Activated naive CD4-positive, alpha-beta T cell treated with Interleukin-2 at 50 U/mL for 16 hours (primary cell): ENCODE measurements at places on chromosomes 7 and 10.

- no peak for DNase-seq
Observed at GRCh38 chr7:140635816-140636215, 4.8 kb downstream of the DENND2A start.

DNA sequence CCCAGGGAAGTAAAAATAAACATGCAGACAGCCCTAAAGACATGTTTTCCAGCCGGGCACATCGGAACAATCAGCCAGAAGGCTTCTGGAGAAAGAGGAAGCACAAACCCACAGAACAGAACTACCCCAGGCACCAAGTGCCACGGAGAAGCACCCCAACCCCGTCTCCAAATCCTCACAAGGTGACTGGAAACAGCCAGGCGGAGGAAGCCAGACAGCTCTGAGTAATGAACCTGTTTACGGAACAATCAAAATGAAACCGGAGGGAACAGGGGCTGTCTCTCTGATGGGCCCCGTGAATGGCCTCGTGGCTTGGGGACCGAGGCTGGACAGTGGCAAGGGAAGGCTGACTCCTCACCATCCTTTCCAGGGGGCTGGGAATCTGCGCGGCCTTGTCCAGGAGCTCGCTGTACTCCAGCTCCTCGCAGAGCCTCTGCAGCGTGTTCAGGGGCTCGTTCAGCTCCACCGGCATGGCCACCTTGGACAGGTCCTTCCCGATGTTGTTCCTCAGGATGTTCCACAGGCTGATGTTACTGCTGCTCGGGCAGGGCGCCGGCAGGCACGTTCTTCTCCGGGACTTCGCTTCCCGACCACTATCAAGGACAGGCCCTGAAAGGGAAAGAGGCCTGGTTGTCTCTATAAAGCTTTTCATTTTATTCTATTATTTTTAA lies 77.0 kb upstream of the GSDME start:
- DNase-seq: no peak

DNA sequence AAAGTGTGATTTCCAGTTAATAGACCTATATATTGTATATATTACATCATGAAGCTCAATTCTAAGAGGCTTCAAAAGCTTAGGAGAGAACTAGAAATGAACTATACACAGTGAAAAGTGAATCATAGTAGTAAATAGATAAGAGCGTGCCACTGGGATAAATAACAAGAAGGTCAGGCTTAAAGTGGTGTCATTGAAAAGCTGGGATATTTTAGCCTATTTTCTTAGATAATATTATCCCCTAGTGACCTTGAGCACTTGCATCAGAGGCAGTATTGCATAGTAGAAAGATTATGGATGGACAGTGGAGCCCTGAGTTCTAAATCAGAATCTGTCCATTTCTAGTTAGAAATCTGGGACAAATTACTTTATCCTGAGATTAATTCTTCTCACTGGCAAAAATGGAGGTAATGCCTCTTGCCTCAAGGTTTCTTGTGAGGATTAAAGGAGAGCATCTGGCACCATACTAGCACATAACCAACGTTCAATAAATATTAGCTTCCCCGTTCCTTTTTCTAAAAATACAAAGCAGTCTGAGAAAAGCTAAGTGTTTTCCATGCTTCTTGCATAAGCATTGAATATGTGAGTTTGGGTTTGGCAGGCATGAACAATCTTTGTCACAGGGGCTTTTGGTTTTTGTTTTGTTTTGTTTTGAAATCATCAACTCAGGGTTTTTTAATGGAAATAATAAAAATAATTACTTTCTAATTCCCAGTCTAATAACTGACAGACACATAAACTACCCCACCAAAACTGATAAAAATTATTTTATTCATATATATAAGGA lies 27.3 kb upstream of the MACC1 start:
- no peak for DNase-seq

DNA sequence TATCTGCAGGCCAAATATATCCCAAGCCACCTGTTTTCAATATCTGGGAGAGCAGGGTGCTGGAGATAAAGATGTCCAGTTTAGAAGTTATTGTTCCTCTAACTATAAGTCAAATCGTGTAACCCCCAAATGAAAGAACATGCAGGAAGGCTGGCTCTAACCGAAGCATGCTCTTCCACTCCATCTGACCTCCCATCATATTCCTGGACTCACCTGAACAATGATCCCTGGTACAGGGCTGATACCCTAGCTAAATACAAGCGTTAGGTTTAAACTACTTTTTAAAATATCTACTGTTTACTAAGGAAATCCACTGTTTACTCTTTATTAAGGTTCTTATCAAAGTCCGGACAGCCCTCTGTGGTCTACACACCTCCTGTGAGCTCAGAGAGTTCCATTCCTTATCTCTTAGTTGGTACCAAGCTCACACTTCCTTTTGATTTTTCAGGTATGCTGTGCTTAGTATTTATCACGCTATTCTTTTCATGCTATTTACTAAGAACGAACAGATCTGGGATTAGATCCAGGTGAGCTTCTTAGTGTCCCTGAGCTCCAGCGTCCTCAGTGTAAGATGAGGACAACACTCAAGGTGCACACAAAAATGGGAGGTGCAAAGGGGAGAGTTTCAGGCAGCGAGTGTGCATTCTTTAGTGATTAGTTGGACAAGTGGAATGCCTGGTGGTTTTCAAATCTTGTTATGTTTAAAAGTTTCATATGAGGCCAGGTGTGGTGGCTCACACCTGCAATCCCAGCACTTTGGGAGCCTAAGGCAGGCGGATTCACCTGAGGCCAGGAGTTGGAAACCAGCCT lies 23.6 kb upstream of the COBL start:
- no peak for DNase-seq

DNA sequence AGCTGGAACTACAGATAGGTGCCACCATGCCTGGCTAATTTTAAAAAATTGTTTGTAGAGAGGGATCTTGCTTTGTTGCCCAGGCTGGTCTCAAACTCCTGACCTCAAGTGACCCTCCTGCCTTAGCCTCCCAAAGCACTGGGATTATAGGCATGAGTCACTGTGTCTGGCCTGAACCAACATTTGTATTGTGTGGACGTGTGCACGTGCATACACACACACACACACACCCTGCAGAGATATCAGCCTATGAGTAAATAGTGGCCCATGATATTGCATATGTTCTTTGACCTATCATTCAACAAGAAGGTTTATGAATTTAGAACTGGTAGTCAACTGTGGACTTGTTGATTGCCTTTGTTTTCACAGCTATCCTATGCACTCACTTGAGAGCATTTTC lies 161.6 kb downstream of the BAMBI start:
- no peak for DNase-seq

GRCh38 chr7:91235211-91235832 lies 28.9 kb upstream of the FZD1 start:
- no peak for DNase-seq

- no peak for DNase-seq
Observed at GRCh38 chr10:91493313-91493712, 83.2 kb downstream of the HECTD2 start.

DNA sequence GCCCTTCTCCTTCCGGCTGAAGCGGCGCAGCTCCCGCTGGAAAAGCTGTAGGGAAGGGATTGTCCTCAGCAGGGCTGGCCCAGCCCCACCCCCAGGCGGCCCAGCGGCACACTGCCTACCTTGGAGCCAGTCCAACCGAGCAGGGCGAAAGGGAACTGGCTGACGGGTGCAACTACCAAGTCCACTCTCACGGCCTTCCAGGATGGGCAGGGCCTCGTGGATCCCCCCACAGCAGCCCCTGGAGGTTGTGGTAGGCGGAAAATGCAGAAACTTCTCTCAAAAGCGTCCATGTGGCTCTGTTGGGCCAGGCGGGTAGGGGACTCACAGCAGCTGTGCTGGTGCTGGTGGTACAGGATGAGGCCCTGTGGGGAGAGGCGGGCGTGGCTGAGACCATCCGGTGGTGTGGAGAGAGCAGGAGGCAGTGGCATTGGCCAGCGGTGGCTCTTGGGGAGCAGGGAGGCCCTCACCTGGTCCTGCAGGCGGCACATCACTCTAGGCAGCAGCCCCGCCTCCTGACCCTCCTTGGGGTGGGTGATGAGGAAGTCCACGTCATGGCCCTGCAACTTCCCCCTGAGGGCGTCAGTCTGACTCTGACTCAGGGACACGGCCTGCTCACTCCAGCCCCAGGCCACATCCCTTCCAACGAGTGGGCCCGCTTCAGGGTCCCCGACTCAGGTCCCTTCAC lies 8.4 kb upstream of the PGAM2 start:
- no peak for DNase-seq

- DNase-seq: peak; percentile 43
Observed at GRCh38 chr10:101120884-101121653, 10.0 kb upstream of the TLX1 start.

DNA sequence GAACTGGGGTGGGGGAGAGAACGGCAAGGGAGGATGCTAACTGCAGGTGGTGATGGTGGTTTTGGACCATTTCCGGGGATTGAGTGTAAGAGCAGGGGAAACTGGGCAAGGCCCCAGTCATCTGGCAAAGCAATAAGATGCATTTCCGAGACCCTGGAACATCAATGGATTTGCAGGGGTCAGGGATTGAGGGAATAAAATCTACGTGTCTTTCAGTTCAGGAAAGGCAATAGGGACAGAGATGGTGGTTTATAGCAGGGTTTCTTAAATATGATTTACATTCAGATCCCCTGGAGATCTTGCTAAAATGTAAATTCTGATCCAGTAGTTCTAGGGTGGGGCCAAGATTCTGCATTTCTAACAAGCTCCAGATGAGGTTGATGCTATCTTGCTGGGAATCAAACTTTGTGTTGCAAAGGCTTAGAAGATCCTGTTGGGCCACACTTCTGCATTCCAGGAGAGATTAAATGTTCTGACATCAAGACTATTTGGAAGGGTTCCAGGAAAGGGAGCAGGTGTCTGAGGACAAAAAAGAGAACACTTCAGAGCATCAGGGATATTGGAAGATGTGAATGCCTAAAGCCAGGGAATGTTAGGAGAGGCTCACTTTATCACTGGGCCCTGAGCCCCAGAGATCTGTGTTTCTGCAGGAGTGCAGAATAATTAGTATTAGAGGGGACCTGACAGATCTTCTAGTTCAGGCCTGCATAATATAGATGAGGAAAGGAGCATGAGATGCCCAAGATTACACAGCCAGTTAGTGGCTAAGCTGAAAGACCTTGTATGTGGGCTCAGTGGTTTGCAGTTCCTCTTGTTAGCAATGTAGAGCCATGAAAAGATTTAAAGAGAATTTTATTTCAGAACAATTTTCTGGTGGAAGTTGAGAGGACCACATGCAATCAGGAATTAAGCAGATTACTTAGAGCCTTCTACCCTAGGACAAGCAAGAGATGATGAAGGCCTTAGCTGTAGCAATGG lies 32.4 kb downstream of the BLNK start:
- no peak for DNase-seq

DNA sequence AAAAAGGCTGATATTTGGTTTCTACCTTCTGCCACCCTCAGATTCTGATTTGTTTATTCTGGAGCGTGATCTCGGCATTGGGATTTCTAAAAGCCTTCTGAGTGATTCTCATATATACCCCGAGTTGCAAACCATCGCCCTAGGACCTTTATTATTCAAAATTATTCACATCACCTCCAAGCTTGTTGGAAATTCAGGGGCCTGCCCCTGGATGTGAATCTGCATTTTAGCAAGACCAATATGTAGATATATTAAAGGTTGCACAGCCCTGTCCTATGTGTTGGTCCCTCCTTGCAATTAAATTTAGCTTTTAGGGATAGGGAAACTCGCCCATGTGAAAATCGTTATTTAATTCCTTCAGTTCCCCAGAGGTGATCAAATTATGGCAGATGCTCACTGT lies 9.0 kb upstream of the CHN2 start:
- DNase-seq: no peak

- DNase-seq: no peak
Observed at GRCh38 chr7:162632-163297, 29.6 kb upstream of the FAM20C start.

GRCh38 chr7:89514970-89515369 lies 639.3 kb upstream of the STEAP1 start:
- no peak for DNase-seq

- DNase-seq: no peak
Observed at GRCh38 chr10:58573144-58573543, 60.5 kb downstream of the BICC1 start.

DNA sequence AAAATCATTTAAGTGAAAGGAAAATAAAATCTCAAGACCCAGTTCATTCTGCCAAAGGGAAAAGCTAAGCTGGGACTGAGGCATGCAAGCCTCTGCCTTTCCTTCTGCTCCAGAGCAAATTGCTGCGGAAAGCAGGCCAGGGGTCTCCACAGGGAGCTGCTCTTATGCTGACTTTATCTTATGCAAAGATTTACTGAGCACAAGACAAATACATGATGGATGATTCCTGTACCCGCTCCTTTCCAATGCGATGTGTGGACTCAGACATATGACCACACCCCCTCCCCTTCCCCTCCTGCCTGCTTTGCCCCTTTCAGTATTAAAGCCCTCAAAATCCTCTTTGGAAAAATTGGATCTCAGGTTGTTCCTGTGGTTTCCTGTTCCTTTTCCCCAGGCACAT lies 74.2 kb upstream of the INSIG1 start:
- DNase-seq: no peak

DNA sequence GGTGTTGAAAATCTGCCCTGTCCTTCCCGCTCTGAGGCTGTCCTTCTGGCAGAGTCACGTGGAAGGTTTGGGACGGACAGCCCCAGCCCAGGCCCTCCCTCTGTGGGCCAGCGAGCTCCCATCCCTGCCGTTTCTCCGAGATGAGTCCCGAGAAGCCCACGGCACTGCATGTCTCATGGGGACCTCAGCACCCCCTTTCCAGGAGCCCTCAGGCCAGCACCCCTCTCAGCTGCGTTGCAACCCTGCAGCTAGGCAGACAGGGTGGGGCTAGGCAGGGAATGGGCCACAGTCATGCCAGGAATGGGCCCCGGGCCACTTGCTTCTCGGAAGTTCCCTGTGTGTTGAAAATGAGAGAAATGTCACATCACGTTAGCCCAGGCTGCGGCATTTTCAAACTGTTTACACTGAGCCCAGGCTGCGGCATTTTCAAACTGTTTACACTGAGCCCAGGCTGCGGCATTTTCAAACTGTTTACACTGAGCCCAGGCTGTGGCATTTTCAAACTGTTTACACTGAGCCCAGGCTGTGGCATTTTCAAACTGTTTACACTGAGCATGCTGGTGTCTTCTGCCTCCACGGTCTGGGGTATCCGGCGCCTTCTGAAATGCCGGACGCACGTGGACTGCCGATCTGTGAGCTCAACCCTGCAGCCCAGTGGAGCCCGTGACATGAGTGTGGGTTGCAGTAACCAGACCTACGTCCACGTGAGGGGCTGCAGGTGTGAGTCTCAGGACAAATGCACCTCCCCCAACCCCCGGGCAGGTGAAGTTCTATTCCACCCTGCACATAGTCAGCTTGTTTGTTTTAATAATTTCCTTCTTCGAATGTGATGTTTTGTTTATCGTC lies 42.6 kb downstream of the FAM20C start:
- DNase-seq: no peak

- no peak for DNase-seq
Observed at GRCh38 chr7:117008886-117009531, 55.7 kb downstream of the ST7 start.

DNA sequence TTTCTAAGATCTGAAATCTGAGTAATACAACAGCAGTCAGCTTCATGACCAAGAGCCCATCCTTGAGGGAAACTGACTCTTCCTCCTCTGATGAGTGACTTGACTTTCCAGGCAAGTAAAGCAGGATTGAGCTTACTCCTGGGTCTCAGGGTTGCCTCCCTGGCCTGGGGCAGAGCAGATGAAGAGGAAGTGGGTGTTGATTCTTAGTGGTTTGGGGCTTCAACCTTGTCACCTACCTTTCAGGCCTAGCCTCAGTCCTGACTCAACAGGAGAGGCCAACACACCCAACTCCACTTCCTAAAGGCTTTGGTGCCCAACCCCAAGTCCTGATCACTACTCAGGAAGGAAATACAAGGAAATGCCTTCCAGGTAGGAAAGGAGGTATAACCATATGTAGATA lies 54.1 kb downstream of the KCNMA1 start:
- no peak for DNase-seq
